Non-pigmented ciliary epithelial cell (primary cell): ENCODE measurements at places on chromosomes 12 and 14.

GRCh38 chr12:94222351-94223084, 74.1 kb downstream of the PLXNC1 start:
- no peak for DNase-seq

DNA sequence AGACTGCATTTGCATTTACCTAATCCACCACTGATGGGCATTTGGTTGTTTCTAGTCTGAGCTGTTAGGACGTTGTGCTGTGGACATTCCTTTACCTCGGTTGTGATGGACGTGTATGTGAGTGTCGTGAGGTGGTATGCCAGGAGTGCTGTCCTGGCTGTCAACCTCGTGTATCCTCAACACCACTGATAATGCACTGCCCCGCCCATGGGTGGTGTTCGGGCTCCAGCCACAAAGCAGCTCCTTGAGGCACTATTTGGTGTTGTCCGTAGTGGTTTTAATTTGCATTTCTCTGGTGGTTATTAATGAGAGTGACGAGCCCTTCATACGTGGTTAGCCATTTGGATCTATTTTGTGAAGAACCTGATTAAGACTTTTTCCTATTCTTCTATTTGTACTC, 87.6 kb downstream of the PPP2R5C start:
- no peak for DNase-seq

DNA sequence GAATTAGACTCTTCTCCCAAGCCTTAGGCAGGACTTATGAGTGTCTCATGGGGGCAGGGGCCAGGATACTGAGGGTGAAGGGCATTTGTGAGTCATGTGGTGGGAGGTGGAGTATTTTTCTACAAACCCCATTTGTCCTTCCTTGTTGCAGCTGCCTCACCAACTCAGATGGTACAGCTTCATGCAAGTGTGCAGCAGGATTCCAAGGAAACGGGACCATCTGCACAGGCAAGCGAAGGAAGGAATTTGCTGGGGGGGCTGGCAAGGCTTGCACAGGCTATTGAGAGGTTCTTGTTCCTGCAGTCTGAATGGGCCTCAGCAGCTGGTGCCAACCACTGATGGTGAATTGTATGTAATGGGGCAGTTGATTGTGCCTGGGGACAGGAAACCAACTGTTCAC, 125.1 kb downstream of the STAB2 start:
- no peak for DNase-seq

DNA sequence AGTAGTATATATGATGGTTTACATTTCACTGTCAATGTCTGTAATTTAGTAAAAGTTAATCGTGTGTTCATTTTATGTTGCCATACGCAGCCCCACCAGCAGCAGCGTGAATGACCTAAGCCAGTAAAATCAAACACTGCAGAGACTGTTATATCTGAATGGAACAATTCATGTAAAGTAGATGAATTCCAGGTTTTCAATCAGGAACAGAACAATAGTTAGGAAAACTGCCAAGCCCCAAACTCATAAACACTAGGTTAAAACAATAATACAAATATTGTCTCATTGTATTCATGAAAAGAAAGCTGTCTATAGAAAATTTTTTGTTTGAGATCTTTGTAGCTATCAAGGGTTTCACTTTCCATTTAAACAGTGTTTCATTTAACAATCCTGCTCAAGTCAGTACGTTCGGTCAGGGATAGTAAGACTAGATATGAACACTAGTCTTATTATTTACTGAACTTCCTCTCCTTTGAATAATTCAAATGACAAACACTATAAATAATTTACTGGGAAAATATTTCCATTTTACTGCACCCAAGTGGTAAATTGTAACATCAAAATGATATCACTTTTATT, 256.8 kb upstream of the FLRT2 start:
- DNase-seq, result no peak

DNA sequence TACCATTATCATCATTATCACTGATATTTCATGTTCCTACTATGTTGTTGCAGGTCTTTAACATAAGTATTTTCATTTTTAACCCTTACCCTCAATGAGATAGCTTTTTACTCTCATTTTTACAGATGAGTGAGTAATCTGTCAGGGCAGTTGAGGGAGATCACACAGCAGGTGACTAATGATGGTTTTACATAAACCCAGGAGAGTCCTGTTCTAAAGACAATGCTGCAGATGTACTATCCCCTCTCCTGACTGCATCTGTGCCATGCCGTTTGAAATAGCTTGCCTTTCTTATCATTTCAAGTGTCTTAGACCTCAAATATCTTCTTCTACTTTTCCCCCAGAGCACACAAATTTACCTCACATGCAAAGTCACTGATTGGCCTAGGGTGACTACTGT, 1552.1 kb upstream of the SEL1L start:
- no peak for DNase-seq

GRCh38 chr14:54606631-54607133, 39.8 kb downstream of the SAMD4A start:
- DNase-seq, result no peak

- DNase-seq, result no peak
Measured at GRCh38 chr14:47466916-47467315, 208.5 kb downstream of the MDGA2 start.

DNA sequence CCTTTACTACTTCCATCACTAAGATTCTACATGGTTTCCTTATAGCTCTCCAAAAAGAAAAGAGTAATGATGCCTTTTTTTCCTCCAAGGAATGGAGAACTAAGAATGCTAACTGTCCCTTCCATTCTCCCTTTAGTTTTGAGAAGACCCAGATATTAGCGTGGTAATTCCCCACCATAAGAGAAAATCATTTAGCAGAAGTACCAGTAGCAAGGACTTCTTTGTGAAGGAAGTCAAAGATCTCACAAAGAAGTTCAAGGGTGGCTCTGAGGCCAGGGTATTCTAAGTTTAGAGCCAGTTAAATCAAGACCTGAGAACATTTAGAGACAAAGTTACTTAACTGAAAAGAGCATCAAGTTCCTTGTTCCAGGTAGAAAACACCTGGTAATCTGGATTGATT, 7.3 kb downstream of the USP15 start:
- no peak for DNase-seq

- DNase-seq, result no peak
Measured at GRCh38 chr14:59863806-59864525, 6.6 kb downstream of the RTN1 start.

DNA sequence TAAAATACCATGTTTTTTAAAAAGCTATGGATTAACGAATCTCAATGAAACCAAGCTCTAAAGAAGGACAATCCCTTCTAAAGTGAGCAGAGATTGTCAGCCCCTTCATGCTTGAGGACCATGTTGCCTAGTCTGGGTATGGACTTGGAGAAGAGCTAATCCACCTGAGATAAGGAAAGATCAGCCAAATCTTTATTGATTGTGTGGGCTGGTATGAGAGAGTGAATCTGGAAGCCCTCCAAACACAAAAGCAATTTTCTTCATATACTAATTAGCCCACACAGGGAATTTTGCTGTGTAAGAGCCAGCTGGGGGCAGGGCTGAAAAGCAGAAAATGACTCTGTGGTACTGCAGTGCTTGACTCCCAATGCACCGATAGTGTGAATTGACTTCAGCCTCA, 47.4 kb upstream of the DICER1 start:
- no peak for DNase-seq

DNA sequence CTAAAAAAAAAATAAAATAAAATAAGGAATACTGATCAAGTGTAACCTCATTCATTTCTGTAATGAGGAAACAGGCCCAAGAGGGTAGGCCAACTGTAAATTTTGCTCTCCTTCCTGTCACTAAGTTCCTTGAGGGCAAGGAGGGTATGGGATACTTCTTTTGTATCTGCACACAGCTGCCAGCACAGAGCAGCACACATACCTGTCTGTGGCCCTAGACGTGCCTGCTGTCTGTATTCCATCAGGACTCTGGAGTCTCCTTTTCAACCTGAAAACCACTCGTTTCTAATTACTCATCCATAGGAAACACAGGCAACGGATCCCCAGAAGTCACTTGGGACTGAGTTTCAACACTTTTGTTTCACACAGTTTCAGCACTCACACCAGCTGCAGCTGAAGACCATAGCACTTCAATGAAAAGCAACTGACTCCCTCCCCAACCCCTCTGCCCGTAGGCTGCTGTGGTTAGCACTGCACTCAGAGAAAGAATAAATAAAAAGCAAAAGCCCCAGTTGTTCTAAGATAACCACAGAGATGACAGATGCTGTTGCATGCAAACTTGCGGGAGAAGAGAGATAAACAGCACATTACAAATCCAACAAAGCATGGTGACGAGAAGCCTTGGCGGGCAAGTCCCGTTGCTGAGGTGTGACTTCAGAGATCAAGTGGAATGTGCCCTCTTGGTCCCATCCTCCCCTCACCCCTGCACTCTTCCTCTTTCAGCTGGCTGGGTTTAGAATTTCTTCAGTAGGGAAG, 24.9 kb downstream of the CRACR2A start:
- no peak for DNase-seq

- no peak for DNase-seq
Measured at GRCh38 chr14:25436906-25437305, 387.0 kb upstream of the STXBP6 start.

DNA sequence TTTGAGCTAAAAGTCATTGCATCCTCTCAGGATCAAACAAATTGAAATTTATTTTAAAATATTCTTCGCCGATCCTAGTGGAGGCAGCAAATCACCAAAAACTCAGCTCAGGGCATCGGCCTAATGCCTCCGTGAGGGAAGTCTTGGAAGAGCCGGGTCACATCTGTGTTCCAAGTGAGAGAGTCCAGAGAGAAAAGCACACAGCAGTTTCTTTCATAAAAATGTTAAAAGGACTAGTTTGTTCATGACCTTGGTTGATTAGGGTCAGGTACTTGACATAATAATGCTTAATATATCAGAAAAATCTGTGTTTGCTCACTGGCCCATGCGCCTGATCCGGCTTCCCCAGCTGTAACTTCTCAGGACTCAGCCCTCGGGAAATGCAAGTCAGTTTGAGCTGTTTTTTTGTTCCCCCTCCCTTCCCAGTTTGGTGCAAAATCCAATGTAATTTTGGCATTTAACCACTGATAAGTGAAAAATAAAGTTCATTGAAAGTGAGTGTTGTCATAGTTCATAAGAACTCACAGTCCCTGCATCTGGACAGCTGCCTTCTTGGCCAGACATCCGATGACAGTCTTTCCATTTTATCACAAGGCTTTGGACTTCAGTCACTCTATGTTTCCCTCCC, 161.7 kb downstream of the CAND1 start:
- DNase-seq, result no peak
